Colonic mucosa (tissue), 4 donors: ENCODE measurements at places on chromosomes 12 and 14. TPM values are rescaled to one million over a fixed set of nuclear protein-coding genes. Genes with fewer than 3 reads are reported as not detected.

- H3K36me3 ChIP-seq: no peaks in the 10 kb centered on the region
- peak; percentile 93 for DNase-seq
- H3K4me1 ChIP-seq: peaks cover 13% of the 10 kb centered on the region
- H3K27me3 ChIP-seq: no peaks in the 10 kb centered on the region
- H3K4me3 ChIP-seq: no peak overlapping the region
Measured at GRCh38 chr14:50045039-50045711, 71.2 kb downstream of the VCPKMT start.

DNA sequence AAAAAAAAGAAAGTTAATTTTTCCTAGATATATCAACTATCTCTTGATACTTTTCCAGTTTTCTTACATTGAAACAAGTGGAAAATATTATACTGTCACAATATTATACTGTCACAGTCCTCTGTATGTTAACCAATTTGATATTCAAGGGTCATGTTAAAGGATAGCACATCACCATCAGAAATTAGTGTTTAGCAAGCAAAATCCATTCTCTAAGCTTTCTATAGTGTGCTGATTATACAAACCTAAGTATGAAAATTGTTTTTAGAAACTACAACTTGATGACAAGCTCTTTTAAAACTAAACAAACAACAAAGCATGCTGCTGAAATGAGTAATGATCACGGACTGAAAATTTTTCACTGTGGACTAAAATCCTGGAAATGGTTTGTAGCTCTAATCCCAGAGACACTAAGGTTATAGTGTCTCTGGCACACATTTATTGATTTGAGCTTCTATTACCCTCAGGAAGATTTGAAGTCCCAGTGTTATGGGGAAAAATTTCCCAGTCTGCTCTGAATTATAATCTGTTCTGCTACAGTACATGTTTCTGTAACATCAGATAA lies 9.7 kb downstream of the SPTSSA start:
- peaks cover 4% of the 10 kb centered on the region for H3K4me1 ChIP-seq
- H3K4me3 ChIP-seq: no peak overlapping the region
- H3K27ac ChIP-seq: peak overlapping the region; percentile 78
- no peak for DNase-seq
- no peaks in the 10 kb centered on the region for H3K27me3 ChIP-seq

DNA sequence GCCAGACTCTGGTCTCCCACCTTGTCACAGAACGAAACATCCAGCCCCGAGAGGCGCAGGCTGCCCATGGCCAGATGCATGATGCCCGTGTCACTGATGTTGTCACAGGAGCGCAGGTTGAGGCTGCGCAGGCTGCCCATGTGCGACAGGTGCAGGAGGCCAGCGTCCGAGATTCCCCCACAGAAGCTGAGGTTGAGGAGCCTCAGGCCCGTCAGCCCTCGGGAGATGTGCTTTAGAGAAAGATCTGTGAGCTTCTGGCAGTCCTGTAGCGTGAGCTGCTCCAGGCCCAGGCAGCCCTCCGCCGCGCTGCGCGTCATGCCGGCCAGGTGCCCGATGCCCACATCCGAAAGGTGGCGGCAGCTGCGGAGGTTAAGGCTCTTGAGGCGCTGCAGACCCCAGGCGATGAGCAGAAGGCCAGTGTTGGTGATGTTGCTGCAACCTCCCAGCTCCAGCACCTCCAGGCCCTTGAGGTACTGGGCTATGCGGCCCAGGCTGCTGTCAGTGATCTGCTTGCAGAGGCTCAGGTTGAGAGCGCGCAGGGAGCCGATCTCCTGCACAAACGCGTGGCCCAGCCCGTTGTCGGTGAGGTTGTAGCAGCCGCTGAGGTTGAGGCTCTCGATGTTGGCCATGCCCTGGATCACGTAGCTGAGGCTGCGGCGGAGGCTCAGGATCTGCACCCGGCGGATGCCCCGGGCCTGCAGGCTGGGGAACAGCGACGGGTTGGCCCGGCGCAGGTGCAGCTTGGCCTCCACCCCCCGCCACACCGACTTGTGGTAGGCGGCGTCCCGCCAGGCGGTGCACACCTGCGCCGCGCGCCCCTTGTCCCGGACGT lies 991 bp downstream of the FBXL14 start:
- DNase-seq: peak; percentile 68
- no peaks in the 10 kb centered on the region for H3K27me3 ChIP-seq
- peaks cover 3% of the 10 kb centered on the region for H3K4me1 ChIP-seq
- H3K36me3 ChIP-seq: no peaks in the 10 kb centered on the region

DNA sequence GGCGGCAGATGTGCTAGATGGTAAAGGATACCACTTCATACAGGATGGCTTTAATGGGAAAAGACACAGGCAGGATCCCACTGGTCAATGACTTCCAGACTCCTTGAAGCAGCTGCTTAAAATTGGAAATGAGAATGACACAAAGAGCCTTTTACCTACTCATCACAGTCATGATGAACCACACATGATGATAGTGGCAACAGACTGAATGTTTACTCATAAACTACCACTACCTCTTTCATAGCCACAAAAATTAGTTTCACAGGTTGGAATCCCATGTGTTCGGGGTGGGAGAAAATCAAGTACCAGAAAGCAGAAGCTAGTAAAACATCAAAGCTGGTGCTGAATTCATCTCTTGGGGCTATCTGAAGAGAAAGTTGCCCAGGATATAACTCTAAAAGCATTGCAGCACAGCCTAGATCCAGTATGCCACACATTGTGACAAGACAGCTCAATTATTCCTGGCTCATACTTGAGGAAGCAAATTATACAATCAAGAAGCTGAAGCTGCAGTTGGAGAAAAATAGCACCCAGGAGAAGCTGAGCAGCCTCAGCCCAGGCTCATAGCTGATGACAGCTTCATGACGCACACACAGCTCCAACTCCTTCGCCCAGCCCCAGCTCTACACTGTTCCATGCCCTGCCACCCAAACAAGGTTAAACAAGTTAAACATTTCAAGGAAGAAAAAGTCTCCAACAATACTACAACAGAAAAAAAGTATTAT lies 29.0 kb upstream of the C12orf50 start:
- DNase-seq: no peak
- no peaks in the 10 kb centered on the region for H3K4me1 ChIP-seq
- no peaks in the 10 kb centered on the region for H3K36me3 ChIP-seq

- H3K4me1 ChIP-seq: peaks cover 13% of the 10 kb centered on the region
- H3K4me3 ChIP-seq: no peak overlapping the region
- H3K27ac ChIP-seq: no peak overlapping the region
- DNase-seq: no peak
- no peaks in the 10 kb centered on the region for H3K36me3 ChIP-seq
- no peaks in the 10 kb centered on the region for H3K27me3 ChIP-seq
Measured at GRCh38 chr12:108711489-108712164, 19.7 kb downstream of the CORO1C start.

GRCh38 chr14:58739674-58740073 lies 101.9 kb downstream of the DACT1 start:
- DNase-seq: no peak
- no peak overlapping the region for H3K27ac ChIP-seq
- H3K4me1 ChIP-seq: no peaks in the 10 kb centered on the region
- no peaks in the 10 kb centered on the region for H3K36me3 ChIP-seq
- no peaks in the 10 kb centered on the region for H3K27me3 ChIP-seq

DNA sequence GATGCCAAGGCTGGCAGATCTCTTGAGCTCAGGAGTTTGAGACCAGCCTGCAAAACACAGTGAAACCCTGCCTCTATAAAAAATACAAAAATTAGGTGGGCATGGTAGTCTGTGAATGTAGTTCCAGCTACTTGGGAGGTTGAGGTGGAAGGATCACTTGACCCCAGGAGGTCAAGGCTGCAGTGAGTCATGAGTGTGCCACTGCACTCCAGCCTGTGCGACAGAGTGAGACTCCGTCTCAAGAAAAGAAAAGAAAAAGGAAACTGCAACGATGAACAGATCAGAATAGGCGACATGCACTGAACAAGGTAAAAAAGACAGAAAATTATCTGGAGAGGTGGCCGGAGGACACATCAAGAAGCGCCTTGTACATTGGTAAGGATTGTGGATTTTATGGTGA lies 273.7 kb upstream of the AMIGO2 start:
- H3K27ac ChIP-seq: no peak overlapping the region
- no peaks in the 10 kb centered on the region for H3K36me3 ChIP-seq
- no peaks in the 10 kb centered on the region for H3K4me1 ChIP-seq
- no peak overlapping the region for H3K4me3 ChIP-seq

GRCh38 chr12:40684986-40685385 lies 7.3 kb upstream of the CNTN1 start:
- no peaks in the 10 kb centered on the region for H3K36me3 ChIP-seq
- no peak for DNase-seq
- H3K27me3 ChIP-seq: no peaks in the 10 kb centered on the region
- H3K4me3 ChIP-seq: no peak overlapping the region

- H3K4me1 ChIP-seq: no peaks in the 10 kb centered on the region
- no peaks in the 10 kb centered on the region for H3K36me3 ChIP-seq
- H3K4me3 ChIP-seq: no peak overlapping the region
- H3K27ac ChIP-seq: no peak overlapping the region
Measured at GRCh38 chr12:20436316-20436715, 68.0 kb downstream of the PDE3A start.

- no peak overlapping the region for H3K4me3 ChIP-seq
- H3K27me3 ChIP-seq: no peaks in the 10 kb centered on the region
- H3K4me1 ChIP-seq: no peaks in the 10 kb centered on the region
- DNase-seq: no peak
- no peaks in the 10 kb centered on the region for H3K36me3 ChIP-seq
Measured at GRCh38 chr12:100576331-100577036, 3.0 kb downstream of the GAS2L3 start.

- peak overlapping the region; percentile 92 for H3K27ac ChIP-seq
- peaks cover 7% of the 10 kb centered on the region for H3K4me1 ChIP-seq
- no peak for DNase-seq
- H3K4me3 ChIP-seq: peak overlapping the region; percentile 56
- no peaks in the 10 kb centered on the region for H3K27me3 ChIP-seq
Measured at GRCh38 chr12:50923361-50924130, 28.8 kb upstream of the HIGD1C start.

DNA sequence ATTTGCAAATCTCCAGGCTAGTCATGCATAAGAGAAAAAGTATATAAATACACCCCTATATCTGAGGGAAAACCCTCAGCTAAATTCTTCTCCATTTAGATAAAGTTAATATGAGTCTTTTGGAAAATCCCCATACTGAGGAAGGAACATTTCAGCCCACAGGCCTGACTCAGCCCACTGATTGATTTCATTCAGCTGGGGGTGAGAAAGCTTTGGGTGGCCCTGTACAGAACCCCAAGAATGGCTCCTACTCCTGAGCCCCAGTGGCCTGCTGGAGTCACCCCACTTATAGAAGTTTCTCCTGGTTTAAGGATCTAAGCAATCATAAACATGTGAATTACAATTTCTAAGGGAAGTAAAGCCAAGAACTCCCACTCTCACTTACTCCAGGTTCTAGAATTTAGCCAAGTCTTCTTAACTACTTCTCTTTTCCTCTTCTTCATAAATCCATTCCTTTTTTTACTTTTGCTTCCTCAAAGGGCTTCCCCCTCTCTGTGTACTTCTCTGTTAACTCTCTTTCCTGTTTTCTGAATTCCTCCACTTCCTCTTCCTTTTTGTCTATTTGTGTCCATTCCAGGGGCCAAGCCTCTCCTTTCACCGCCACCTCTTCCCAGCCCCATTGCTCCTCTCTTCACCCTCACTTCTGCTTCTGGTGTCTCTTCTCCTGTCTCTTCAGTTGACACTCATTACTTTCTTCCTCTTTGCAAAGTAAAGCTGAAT lies 21.0 kb downstream of the RTN1 start:
- no peaks in the 10 kb centered on the region for H3K27me3 ChIP-seq
- no peak overlapping the region for H3K4me3 ChIP-seq
- H3K27ac ChIP-seq: no peak overlapping the region
- no peaks in the 10 kb centered on the region for H3K36me3 ChIP-seq
- DNase-seq: no peak
- H3K4me1 ChIP-seq: no peaks in the 10 kb centered on the region

DNA sequence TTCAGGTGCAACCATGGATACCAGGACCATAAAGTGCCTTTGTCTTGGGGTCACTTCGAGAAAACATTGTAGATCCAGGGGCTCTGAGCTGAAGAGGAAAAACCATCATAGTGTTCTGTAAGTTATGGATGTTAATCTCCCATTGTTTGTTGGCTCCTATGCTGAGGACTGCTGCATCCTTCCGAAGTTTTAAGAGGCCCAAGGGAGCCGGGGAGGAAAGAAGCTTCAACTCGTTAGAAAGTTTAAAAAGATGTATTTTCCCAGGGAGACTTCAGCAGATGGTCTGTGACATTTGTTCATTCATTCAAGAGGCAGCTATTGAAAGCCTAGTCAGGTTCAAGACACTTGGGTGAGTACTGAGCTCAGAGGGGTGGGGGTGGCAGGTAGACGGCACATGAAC lies 378.8 kb upstream of the TBX3 start:
- no peak overlapping the region for H3K27ac ChIP-seq
- no peaks in the 10 kb centered on the region for H3K36me3 ChIP-seq
- no peak overlapping the region for H3K4me3 ChIP-seq
- no peaks in the 10 kb centered on the region for H3K4me1 ChIP-seq
- H3K27me3 ChIP-seq: no peaks in the 10 kb centered on the region

DNA sequence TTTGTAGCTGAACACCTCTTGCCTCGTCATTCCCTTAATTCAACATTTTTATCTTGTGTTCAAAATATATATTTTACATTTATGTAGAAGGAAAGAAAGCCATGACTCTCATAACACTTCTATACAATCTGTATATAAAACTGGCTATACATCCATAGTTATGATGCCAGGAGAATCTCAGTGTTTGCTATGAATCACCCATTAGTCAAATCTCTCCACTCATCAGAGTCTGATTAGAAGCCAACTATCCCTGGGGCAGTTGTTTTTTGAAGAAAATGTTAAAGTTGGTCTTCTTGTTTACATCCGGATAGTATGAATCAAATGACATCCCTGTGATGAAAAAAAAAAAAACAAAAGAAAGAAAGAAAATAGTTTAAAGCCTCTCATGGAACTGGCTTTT lies 503.9 kb downstream of the NELL2 start:
- H3K4me3 ChIP-seq: no peak overlapping the region
- no peak for DNase-seq
- no peaks in the 10 kb centered on the region for H3K36me3 ChIP-seq
- no peaks in the 10 kb centered on the region for H3K27me3 ChIP-seq
- H3K27ac ChIP-seq: no peak overlapping the region

DNA sequence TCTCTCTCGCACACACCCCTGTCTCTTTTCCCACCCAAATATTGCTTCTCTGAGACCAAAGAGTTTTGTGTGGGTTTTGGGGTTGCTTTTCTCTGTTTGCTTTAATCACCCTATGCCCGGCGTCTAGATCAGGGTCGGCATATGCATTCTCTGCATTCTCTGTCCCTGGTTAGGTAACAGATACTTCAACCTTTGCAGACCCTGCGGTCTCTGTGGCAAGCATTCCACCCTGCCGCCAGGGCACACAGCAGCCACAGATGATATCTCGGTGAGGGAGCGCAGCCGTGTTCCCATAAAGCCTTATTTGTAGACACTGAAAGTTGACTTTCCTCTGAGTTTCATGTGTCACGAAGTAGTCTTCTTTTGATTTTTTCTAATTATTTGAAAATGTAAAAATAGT lies 110.4 kb upstream of the FZD10 start:
- H3K27me3 ChIP-seq: no peaks in the 10 kb centered on the region
- H3K4me1 ChIP-seq: no peaks in the 10 kb centered on the region
- H3K4me3 ChIP-seq: no peak overlapping the region
- no peaks in the 10 kb centered on the region for H3K36me3 ChIP-seq
- DNase-seq: no peak

- no peaks in the 10 kb centered on the region for H3K36me3 ChIP-seq
- H3K4me3 ChIP-seq: no peak overlapping the region
Measured at GRCh38 chr14:98705871-98706300, 566.1 kb downstream of the BCL11B start.

Gene TAS2R8
- total RNA-seq: not detected

Gene RNFT2
- total RNA-seq: 6.3 TPM

Gene CCDC197
- total RNA-seq: not detected

Gene TEX52
- not detected for total RNA-seq

Gene LRRK2
- 4.1 TPM for total RNA-seq

Gene PTPN21
- total RNA-seq: 22.2 TPM

Gene PTCSC3
- not detected for total RNA-seq

Gene TAS2R30
- total RNA-seq: 2.0 TPM

Gene KCNH3
- total RNA-seq: 0.05 TPM

Gene CELA1
- total RNA-seq: not detected

Gene PGF
- 0.57 TPM for total RNA-seq

Gene CLEC9A
- 0.47 TPM for total RNA-seq
